ENCODE measurements at places on chromosomes 6 and 20. TPM values are rescaled to one million over a fixed set of nuclear protein-coding genes. Genes with fewer than 3 reads are reported as not detected.

The PRDM13 gene
- not detected for total RNA-seq

The HLA-DQB1 gene
- 24.5 TPM for total RNA-seq

The MRPS18B gene
- total RNA-seq: 78.9 TPM

The CPXM1 gene
- 68.7 TPM for total RNA-seq

The IP6K3 gene
- total RNA-seq: 0.29 TPM

The KIAA1755 gene
- total RNA-seq: 2.1 TPM

The BMP6 gene
- total RNA-seq: 0.89 TPM

The GINS1 gene
- 7.7 TPM for total RNA-seq

The SPTLC3 gene
- 1.2 TPM for total RNA-seq

The SEMG1 gene
- not detected for total RNA-seq

The HLA-DPB1 gene
- 5.5 TPM for total RNA-seq

The SLC22A16 gene
- total RNA-seq: 0.71 TPM

DNA sequence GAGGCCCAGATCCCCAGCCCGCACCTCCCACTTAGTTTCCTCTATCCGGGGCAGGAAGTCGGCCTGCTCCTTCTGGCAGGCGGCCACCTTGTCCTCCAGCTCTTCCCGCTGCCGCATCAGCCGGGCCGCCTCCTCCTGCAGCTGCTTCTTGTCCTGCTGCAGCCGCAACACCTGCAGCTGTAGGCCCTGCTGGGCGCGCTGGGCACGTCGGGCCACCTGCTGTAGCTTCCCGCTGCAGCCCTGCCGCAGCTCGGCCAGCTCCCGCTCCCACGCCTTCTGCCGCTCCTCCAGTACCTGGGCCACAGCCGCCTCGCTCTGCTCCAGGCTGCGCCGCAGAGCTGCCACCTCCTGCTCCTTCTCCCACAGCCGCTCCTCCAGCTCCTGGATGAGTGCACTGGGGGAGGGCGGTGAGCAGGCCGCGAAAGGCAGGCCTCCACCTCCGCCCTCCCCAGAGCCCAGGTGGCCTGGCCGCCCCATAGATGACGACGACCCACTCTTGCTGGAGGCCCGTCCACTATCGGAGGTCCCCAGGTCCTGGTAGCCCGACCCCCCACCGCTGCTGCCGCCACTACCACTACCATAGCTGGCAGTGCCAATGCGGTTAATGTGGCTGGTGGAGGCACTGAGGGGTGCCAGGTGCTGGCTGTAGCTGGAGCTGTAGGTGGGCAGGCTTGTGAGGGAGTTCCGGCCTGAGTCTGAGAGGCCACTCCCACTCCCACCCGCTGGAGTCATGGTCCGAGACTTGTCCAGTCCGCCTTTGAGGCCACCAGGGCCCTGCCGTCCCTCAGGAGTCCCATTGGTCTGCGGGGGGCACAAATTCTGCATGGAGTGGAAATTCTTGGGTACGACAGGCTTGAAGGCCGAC, 6.0 kb upstream of the FASTKD5 start:
- DNase-seq: no peak

- DNase-seq: no peak
Observed at GRCh38 chr6:44849806-44850205, 462.3 kb downstream of the CDC5L start.

GRCh38 chr20:33287884-33288283, 4.9 kb downstream of the BPIFB1 start:
- no peak for DNase-seq

- DNase-seq: no peak
Observed at GRCh38 chr6:38138374-38138773, 318.8 kb downstream of the ZFAND3 start.

GRCh38 chr20:58466729-58467571, 48.2 kb downstream of the APCDD1L start:
- DNase-seq: no peak

- DNase-seq: no peak
Observed at GRCh38 chr6:150711584-150712504, 112.2 kb downstream of the PLEKHG1 start.

DNA sequence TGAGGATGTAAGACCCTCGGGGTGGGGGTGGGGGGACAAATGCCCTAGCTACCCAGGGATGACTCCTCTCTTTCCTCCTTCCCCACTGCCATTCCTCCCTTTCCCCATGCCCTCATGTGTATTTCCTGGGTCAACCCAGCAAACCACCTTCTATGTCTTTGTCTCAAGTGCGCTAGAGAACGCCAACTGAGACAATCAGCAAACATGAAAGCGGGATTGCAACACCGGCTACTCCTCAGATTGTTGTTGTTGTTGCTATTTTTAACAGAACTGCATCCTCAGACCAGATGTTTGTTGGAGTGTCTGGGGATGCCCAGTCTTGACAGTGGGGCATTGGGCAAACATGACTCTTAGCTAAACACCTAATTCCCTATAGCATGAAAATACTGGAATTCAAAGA, 39.3 kb upstream of the HIVEP1 start:
- DNase-seq: no peak

GRCh38 chr6:153086225-153086990, 44.7 kb downstream of the RGS17 start:
- no peak for DNase-seq

DNA sequence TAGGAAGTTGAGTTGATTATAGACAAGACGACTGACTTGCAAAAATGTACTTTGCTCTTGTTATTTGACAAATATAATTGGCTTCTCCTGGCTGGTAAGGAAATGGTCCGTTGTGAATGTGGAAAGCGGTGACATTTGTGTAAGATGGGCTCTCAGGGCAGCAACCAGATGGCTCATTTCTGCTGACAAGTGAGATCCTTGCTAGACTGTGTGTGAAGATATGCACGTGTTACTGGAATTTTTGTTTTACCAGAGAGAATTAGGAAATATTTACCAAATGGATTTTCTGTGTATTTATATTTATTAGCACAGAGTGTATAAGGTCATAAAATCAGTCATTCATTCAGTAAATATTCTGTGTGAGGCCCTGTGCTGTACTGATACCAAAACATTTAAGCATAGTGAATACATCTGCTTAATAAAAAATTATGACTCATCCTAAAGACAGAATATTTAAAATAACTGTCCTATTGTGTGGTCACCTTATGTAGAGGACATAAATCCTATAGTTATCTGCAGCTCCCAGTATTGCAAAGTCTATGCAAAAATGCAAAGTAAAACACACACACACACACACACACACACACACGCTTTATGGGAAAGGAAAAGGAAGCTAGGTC, 109.9 kb upstream of the ASF1A start:
- DNase-seq: no peak

GRCh38 chr20:56412473-56412790, 372 bp downstream of the CASS4 start:
- DNase-seq: no peak

DNA sequence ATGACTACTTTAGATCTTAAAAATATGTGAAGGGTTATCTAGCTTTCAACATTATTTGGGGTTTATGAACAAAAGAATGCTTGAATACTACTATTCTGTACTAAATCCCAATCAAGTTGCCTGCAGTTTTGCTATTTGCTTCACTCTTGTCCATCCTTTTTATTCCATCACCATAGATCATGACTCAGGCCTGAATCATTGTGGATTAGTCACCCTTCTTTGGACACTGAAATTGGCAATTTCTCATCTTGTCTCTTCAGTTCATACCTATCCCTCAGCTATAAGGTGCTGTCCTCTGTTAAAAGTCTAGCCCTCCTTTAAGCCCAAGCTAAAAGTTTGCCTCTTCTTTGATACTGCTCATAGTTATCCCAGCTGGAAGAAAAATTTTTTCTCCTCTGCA, 199.1 kb downstream of the CENPW start:
- peak; percentile 48 for DNase-seq

DNA sequence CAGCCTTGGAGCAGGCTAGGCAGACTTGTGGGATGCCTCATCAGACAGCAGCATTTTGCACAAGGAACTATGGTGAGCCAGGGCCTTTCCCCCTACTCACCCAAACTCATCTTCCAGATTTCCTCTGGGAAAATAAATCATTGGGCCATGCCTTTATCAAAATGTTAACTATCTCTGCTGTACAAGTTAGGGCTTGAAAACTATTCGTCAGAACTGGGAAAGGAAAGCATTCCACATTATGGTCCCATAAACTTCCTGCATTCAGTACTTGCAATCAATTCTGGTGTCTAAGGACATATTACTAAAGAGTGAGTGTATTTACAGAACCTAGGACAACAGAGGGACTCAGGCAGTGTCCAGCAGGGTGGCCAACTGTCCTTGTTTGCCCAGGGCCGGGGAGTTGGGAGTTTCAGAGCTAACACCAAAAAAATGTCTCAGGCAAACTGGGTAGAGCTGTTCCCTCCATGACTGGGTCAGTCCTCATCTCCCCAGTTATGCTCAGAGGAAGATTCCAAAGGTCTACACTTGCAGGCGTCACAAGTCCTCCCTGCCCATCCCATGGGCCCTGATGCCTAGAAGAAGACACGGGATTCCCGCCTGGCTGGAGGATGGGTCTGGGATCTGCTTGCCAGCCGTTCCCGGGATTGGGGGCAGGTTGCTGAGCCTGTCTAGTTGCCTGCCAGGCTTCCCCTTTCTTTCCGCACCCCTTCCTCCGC, 72.2 kb downstream of the SLC22A3 start:
- DNase-seq: no peak

GRCh38 chr6:133456439-133456838, 215.3 kb downstream of the EYA4 start:
- DNase-seq: no peak

GRCh38 chr20:53174454-53174853, 202.3 kb downstream of the TSHZ2 start:
- no peak for DNase-seq

- DNase-seq: no peak
Observed at GRCh38 chr6:117550618-117551242, 51.6 kb downstream of the GOPC start.

DNA sequence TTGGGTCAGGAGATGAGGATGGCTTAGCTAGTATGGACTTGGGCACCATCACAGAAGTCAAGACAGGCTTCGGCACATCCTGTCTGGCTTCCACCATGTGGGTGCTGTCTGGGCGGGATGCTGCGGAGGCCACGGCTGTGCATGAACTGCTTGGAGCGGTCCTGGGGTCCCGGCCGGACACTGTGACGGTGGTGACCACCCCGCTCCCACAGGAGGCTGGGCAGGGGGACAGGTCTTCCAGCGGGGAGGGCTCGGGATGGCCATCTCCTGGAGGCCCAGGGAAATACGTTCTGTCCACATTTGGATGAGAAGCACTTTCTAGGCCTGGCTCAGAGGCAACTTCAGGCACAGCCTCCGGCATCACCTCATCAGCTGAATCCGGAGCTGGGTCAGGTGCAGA, 32.1 kb upstream of the TCFL5 start:
- no peak for DNase-seq

GRCh38 chr20:37672143-37672542, 21.7 kb upstream of the CTNNBL1 start:
- DNase-seq: no peak

- no peak for DNase-seq
Observed at GRCh38 chr6:21468461-21468860, 125.1 kb upstream of the SOX4 start.

DNA sequence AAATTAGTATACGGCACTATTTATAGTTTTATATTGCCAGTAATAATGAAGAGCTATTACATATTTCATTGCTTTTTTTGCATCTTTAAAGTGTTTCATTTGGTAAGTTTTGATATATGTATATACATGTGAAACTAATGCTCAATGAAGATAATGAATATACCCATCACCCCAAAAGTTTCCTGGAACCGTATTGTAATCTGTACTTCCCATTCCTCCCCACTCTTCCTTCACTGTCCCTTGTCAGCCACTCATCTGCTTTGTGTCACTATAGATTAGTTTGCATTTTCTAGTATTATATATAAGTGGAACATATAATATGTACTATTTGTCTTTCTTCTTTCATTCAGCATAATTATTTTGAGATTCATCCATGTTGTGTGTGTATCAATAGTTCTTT, 10.3 kb upstream of the TBC1D32 start:
- DNase-seq: no peak

DNA sequence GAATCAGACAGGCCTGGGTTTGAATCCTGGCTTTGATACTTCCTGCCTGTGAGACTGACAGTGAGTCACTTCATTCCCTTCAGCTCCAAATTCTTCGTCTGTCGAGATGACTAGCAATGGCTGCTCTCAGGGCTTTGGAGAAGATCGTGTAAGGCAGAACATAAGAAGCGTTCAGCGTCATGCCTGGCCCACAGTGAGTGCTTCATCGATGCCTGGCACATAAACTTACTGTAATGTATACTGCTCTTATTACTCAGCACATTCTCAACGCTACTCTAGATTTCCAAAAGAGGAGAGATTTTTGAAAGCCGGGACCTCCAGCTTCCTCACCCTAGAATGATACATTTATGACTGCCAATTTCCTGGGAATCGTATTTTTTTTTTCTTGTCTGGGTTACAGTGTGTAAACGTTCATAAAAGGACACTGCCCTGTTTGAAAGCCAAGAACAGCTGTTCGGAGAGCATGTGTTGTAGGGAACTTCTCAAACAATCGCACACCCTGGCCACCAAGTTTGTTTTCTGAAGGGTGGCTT, 16.2 kb upstream of the BCAS1 start:
- no peak for DNase-seq

GRCh38 chr20:40467703-40468411, 221.2 kb downstream of the MAFB start:
- no peak for DNase-seq

GRCh38 chr20:22904386-22904785, 130.7 kb upstream of the SSTR4 start:
- DNase-seq: no peak

DNA sequence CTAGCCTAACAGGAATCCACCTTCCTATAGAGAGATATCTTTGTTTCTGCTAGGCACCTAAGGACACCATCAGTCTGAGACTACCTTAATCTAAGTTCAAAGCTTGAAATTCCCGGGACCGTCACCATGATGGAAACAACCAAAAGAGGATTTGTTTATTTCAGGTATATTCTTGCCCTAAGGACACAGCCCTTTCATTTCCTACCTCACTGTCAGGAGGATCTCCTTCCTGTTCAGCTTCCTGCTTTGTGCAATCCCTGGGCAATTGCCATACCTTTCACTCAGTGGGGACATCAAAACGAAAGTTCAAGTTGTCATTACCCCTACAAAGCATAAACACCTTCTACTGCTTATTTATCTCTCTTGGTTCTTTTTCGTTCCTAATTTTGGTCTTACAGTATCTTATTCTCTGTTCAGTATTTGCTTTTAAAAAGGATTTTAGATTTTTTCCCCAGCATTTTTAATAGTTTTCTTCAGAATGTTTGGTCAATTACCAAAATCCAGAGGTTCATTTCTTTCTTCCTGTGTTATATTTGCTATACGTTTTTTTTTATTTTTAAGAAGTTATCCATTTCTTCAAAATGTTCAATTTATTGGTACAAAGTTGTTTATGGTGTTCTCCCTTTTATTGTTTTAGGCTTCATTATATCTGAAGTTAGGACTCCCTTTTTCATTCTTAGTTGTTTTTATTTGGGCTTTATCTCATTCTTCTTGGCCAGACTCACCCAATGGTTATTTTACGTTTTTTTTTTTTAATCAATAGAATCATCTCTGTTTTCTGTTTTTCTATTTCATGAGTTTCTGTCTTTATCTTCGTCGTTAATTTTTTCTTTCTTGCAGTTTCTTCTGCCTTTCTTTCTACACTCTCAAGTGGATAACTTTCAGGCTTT, 13.0 kb upstream of the TBPL1 start:
- no peak for DNase-seq

- no peak for DNase-seq
Observed at GRCh38 chr20:34403908-34404307, 40.8 kb downstream of the ITCH start.

GRCh38 chr20:13995841-13996240, 525 bp downstream of the MACROD2 start:
- no peak for DNase-seq

GRCh38 chr6:52728394-52728793, 34.9 kb downstream of the GSTA2 start:
- no peak for DNase-seq

Data from kidney epithelial cell (primary cell).